CD4-positive, CD25-positive, alpha-beta regulatory T cell (primary cell): ENCODE measurements at places on chromosomes 2 and 18. TPM values are rescaled to one million over a fixed set of nuclear protein-coding genes. Genes with fewer than 3 reads are reported as not detected.

CAPN13 gene
- polyA plus RNA-seq: not detected

- no peak for DNase-seq
Observed at GRCh38 chr2:57902578-57902977, 144.0 kb upstream of the VRK2 start.

GRCh38 chr2:114864901-114865300, 422.5 kb downstream of the DPP10 start:
- no peak for DNase-seq

GRCh38 chr18:79309614-79310358, 85.9 kb upstream of the NFATC1 start:
- no peak for DNase-seq

NTSR2 gene
- not detected for polyA plus RNA-seq

- DNase-seq: peak; percentile 42
Observed at GRCh38 chr2:203328760-203329540, 756 bp downstream of the ABI2 start.

DNA sequence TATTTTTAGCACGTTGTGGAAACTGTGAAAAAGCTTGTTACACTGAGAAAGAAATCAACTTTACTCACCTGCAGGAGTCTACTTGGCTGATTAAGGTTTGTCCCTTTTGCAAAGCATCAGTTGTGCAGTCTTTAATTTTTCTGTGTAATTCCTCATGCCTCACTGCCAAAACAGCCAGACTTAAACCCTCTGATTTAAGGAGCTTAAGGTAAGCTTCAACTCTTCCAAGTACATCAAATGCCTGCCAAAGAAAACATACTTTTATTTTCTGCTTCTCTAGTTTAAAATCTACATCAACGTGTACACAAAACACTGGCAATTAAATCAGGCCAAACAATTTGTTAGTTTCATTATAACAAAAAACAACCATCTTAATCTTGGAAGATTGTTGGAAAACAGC, 98.0 kb upstream of the TTN start:
- no peak for DNase-seq

GRCh38 chr2:27390822-27391679, 10.5 kb upstream of the ZNF513 start:
- peak; percentile 85 for DNase-seq

DNA sequence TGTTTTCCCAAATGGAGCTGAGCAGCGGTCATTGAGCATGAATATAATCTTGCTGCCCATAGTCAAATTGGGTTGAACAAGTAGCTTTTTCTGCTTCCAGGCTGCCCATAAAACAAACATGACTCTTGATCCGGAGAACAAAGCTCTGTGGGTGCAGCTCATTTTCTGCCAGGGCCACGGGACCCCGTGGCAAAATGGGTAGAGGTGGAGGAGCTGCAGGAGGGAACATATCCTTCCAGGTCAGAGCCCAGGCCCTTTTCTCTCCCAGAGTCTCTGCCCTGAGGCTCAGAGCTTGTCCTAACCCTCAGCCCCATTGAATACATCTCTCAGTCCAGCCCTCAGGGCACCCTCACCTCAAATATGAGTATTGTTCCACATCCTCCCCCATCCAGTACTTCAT, 151.6 kb upstream of the TWIST2 start:
- no peak for DNase-seq

DNA sequence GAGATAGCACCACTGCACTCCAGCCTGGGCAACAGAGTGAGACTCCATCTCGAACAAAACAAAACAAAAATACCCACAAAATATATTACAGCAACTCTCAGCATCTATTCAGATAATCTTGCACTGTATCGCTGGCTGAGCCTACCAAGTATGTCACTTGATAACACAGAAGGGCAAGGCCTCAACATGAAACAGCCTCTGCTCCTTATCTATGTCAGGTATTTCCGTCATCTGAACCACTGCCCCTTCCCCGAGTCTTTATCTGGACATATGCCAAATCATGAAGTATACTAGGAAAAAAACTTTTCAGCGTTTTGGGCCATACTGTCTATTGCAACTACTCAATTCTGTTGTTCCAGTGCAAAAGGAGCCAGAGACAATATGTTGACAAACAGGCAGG, 17.7 kb downstream of the PDIA6 start:
- no peak for DNase-seq

ANO7 gene
- not detected for polyA plus RNA-seq

STARD6 gene
- not detected for polyA plus RNA-seq

DNA sequence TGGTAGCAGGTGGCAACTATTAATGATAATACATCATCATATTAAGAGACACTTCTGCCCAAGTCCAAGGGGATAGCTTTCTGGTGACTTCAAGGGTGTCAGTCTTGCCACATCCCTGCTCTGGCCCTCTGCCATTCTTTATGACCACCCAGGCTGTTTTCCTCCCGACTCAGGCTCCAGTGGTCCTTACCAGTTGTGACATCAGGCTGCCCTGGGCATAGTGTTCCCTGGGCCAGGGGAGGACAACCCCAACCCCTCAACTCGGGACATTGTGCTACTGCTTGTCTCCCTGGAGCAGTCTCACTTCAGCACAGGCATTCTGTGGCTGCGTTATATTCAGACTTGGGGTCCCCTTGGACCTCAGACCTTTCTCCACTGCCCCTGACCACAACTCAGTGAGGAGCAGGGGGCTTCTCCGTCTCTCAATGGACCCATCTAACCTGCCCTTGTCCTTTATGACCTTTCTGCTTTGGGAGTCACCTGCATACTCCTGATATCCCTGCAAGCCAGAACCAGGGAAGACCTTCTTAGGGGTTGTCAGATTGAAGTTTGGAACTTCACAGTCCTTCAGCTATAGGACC, 12.8 kb downstream of the DNAJB2 start:
- no peak for DNase-seq

- no peak for DNase-seq
Observed at GRCh38 chr18:61651145-61651879, 241.5 kb downstream of the RNF152 start.

DNA sequence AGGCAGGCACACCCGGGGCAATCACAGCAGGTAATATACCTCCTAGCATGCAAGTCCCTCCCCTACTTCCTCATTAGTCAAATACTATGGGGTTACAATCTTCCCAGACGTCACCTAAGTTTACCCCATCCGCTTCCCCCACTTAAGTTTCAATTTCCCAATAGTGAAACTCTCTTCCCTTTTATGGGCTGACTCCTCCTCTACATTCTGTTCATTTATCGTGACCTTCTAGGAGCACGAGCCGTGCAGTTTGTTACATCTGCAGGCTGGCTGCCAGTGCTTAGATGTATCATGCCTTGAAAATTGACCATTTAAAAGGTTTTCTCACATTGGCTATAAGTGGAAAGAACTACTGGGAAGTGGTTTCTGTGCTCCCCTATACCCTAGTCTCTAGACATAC, 1357.8 kb upstream of the CRIM1 start:
- DNase-seq: no peak

- DNase-seq: no peak
Observed at GRCh38 chr2:118844261-118845004, 3.0 kb downstream of the EN1 start.

TSHZ1 gene
- 1.3 TPM for polyA plus RNA-seq

GRCh38 chr2:68906716-68907115, 35.5 kb upstream of the BMP10 start:
- peak; percentile 7 for DNase-seq

- DNase-seq: no peak
Observed at GRCh38 chr2:178910005-178910404, 102.8 kb upstream of the TTN start.

DNA sequence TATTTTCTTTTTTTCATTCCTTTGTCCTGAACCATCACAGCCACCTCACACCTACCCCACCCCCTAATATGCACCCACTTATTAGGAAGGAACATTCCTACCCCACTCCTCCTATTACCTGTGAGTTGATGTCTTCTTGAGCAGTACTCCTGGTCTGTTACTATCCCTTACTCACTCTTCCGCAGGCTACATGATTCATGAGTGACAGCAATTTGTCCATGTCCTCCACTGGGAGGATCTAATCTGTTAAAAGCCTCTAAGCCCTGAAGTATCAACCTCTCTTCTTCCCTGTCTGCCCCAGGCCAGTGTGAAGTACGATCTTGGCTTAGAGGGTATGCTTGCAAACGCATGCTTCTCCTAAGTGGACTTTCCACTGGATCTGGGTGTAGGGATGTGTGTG, 75.6 kb upstream of the RFX8 start:
- DNase-seq: no peak

DNA sequence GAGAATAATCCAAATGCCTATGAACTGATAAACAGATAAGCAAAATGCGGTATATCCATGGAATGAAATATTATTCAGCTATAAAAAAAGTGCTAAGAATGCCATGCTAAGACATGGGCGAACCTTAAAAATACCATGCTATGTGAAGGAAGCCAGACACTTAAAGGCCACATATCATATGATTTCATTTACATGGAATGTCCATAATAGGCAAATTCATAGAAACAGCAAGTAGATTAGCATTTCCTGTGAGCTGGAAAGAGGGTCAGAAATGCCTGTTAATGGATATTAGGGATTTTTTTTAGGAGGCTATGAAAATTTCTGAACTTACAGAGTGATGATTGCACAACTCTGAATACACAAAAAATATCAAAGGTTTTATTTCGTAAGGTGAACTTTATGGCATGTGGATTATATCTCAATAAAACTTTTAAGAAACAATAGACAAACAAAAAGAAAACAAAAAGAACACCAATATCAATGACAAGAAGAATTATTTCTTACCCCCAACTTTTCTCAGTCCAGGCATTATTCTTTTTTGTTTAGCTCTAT, 1207.7 kb downstream of the SUCLG1 start:
- DNase-seq: no peak

- DNase-seq: no peak
Observed at GRCh38 chr18:12990641-12990966, 558 bp upstream of the CEP192 start.

ANKRD23 gene
- polyA plus RNA-seq: 1.1 TPM

- no peak for DNase-seq
Observed at GRCh38 chr2:64718250-64718885, 64.7 kb upstream of the SERTAD2 start.

DNA sequence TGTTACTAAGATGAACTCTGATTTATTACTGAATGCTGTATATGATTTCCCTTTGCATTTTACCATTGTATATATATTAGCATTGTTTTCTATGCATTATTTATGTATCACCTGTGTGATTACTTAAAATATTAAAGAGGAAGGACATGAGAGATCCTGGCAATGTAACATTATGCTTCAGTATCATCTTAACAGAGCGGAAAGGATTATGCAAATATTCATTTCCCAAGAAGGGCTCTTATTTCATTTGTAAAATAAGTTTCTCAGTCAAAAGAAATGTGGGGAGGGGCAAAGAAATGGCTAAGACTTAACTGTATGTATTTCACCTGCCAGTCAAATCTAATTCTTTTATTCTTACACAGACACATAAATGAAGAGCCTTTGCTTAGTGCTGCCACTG, 654.2 kb upstream of the PKDCC start:
- DNase-seq: no peak

TCF23 gene
- not detected for polyA plus RNA-seq

- DNase-seq: no peak
Observed at GRCh38 chr2:45220227-45220626, 211.0 kb upstream of the SIX2 start.

- no peak for DNase-seq
Observed at GRCh38 chr2:219739866-219740440, 112.5 kb downstream of the SLC4A3 start.

POLR1A gene
- 2.1 TPM for polyA plus RNA-seq

DNA sequence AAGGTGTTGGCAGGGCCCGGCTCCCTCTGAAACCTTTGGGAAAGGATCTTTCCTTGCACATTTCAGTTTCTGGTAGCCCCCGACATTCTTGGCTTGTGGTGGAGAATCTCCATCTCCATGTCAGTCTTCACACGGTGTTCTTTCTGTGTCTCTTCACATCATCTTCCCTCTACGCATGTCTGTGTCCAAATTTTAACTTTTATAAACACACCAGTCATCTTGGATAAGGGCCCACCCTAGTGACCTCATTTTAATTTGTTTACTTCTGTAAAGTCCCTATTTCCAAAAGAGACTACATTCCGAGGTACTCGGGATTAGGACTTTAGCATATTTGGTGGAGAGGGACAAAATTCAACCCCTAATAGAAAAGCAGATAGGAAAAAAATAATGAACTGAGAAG, 138.4 kb downstream of the GALNT3 start:
- no peak for DNase-seq

DNA sequence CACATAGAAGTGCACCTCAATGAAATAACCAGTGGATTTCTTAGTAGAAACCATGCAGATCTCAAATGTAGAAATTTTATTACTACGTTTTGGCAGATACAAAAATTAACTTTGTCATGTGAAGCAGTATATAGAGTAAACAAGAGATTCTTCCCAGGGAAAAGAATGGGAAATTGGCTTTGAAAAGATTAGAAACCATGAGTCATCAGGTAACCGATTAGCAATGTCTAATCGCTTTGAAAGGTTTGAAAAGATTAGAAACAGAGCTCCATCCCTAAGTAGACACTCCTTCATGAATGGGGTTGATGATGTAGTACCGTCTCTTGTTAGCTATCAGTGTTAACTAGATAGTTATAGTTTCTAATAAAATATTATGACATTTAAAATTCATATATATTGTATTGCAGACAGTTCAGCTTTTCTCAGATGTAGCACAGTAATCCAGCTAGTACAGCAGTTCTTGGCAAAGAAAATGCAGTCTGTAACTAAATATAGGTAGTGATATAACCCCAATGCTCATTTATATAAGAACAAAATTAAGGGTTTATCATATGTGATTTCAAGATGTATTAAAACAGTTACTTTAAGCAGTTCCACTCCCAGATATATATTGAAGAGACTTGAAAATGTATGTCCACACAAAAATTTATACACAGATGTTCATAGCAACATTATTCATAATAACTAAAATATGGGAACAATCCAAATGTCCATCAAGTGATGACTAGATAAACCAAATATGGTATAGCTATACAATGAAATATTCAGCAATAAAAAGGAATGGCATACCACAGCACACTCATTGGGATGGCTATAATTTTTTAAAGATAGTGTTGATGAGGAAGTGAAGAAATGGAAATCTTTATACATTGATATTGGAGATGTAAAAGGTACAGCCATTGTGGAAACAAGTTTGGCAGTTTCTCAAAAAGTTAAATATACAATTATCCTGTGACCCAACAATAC, 113.9 kb downstream of the PTPN4 start:
- DNase-seq: no peak

- DNase-seq: peak; percentile 13
Observed at GRCh38 chr18:23619388-23619881, 33.1 kb upstream of the NPC1 start.

DNA sequence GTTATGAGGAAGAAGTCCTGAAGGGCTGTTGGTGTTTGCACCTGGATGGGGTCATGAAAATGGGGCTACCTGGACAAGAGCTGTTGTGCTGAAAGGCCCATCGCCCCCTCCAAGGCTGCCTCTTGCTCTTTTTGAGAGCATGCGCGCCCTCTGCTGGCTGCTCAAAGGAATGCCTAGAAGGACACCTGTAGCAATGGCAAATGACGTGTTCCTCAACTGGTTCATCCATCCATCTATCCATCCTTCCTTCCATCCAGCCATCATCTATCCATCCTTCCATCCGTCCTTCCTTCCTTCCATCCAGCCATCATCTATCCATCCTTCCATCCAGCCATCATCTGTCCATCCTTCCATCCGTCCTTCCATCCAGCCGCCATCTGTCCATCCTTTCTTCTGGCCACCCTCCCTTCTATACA, 17.2 kb upstream of the RPL31 start:
- peak; percentile 70 for DNase-seq
